ENCODE measurements at places on chromosomes 11 and 22.

GRCh38 chr22:29750559-29751538, 16.0 kb downstream of the ZMAT5 start:
- no peak for DNase-seq

DNA sequence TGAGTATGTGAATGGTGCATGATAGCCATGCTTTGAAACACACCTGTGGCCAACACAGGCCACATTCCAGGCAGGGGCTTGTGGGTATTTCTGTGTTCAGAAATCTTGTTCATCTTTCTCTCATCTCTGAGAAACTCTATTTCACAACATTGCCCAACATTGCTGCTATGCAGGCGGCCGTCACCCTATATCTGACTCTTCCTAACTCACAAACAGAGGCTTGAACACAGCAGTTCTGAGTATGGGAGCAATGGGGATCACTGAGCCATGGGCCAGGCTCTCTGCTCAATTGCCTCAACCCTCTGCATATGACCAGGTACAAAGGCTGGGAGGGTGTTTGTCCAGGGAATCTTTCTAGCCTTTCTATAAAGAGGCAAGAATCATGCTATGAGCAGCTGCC, 259.9 kb downstream of the BUD13 start:
- DNase-seq: no peak

- no peak for DNase-seq
These were observed 45.8 kb downstream of the RCN1 start for GRCh38 chr11:32136657-32137056.

- no peak for DNase-seq
These were observed 93.1 kb upstream of the SC5D start for GRCh38 chr11:121199516-121199915.

DNA sequence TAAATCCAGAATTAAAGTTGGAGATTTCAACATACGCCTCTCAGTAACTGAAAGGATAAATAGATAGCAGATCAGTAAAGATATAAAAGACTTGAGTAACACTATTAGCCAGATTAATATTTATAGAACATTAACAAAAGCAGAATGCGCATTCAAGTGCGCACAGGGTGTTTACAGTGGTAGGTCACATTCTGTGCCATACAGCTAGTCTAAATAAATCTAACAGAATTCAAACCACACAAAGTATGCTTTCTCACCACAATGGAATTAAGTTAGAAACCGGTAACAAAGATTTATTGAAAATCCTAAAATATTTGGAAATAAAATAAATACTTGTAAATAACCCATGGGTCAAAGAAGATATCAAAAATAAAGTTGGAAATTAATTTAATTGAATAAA, 341.0 kb downstream of the DYNC2H1 start:
- no peak for DNase-seq

- no peak for DNase-seq
These were observed 10.8 kb downstream of the SYT12 start for GRCh38 chr11:67033661-67034166.

- DNase-seq: no peak
These were observed 29.2 kb downstream of the METTL15 start for GRCh38 chr11:28137366-28137765.

DNA sequence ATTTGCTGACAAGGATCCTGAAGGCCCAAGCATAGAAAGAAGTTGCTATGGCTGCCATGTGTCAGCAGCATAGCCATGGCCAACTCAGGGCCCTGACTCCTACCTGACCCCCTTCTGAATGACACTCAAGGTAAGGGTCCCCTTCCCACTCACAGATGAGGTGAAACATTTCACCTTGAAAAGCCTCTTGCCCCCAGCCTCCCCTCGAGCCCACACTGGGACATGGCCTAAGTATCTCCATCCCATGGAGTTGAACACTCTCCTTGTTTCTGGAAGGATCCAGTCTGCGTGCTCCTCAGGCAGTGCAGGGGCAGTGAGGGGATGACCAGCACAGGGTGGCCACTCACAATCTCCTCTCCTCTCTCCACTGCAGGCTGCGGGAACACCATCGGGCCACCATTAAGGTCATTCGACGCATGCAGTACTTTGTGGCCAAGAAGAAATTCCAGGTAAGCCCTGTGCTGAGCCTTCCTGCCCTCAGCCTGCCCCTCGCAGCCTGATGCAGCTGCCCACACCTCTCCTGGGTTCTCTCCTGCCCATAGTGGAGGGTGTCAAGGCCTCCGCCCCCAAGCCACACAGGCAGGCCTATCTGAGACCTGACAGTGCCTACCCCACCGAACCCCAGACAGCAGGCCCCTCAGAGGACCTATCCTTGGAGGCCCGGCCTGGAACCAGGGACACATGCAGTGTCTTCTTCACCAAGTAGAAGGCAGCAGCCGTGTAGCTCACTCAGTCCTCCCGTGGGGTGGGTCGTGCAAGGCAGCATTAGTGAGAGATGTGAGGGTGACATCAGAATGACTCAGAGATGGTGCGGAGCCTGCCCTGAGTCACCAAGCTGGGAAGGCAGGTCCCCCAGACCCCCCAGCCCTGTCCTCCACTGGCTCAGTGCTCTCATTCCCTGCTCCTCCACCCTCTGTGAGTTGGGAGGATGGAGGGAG, 68.9 kb upstream of the KCNQ1OT1 start:
- no peak for DNase-seq

DNA sequence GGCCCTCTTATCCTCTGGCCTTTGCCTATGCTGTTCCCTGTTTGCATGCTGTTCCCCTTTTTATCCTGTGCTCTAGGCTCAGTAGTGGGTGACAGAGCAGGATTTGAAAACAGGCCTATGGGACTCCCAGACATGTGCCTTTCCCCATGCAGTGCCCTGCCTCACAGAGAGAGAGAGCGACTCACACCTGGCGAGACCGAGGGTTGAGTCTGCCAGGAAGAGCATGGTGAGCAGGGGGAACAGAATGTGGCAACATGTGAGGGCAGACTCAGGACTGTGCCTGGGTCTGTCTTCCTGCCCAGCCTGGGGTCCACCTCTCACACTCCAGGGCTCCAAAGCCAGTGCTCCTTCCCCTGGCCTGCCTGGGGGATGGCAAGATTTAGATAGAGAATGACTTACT, 75.0 kb downstream of the NFAM1 start:
- no peak for DNase-seq

DNA sequence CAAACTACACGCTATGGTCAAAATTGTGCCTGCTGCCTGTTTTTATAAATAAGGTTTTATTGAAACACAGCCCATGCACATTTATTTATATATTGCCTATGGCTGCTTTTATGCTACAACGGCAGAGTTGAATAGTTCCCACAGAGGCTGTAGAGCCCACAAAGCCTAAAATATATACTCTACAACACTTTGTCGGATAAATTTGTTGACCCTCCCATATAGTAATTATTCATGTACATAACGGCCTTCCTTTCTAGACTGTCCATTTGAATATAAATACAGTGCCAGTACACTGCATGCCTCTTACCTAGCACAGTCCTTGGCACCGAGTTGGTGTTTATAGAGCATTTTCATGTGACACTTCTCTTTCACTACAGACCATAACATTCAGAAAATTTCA, 314.0 kb downstream of the LRRC4C start:
- no peak for DNase-seq

DNA sequence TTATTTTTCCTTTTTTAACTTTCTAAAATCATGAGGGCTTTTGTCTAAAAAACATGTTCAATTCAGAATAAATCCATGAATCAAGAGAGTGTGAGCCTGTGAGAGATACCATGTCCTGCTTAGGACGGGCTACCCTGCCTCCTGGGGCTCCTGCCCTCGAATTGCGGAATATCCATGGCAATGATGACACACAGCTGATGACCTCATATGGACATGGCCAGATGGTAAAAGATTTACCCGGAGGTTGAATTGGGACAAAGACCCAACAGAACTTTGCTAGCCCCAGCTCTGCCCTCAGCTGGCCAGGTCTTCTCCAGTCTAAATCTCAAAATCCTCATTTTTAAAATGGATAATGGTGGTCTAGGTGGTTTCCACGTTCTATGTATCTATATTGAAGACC, 538.1 kb upstream of the API5 start:
- no peak for DNase-seq

GRCh38 chr22:34055525-34056200, 135.4 kb upstream of the LARGE1 start:
- DNase-seq: no peak

DNA sequence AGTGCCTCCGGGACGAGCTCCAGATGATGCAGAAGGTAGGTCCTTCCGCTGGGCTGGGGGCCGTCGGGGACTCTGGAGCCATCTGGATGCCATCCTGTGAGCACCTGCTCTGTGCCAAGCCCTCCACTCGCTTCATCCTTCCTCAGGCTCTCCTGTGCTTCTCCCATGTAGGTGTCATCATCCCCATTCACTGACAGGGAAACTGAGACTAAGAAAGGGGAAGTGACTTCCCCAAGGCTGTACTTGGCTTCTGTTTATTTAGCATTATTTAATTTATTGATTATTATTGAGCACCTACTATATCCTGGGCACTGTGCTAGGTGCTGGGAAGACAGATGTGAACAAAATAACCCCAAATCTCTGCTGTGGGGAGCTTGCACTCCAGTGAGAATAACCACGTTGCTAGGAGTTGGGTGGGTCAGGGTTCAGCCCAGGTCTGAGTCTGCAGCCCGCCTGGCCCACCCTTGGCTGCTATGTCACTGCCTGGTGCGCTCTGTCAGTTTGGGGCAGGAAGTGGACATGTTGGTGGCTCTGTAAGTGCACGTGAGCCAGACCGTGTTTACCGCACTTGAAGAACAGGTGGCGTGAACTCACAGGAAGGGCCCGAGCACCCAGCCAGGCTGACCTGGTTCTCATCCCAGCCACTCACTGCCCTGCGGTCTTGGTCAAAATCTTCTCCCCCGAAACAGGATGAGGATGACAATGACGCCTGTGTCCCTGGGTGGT, 35.9 kb upstream of the GCAT start:
- DNase-seq: no peak

DNA sequence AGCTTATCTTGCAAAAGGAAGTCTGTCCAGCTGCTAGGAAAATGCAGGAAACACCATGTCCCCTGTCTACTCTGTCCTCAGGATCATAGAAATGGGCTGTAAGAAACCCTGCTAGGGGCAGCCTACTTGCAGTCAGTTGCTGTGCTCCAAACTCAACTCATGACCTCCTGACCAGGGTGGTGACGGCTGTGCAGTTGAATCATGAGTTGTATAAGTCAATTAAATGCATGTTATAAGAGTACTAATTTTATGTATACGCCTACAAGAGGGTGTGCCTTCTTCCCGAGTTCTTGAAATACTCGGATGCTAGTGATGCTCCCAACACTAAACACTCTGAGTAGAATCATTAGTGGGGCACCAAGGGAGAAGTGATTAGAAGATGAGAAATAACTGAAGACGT, 776.4 kb downstream of the OPCML start:
- no peak for DNase-seq

DNA sequence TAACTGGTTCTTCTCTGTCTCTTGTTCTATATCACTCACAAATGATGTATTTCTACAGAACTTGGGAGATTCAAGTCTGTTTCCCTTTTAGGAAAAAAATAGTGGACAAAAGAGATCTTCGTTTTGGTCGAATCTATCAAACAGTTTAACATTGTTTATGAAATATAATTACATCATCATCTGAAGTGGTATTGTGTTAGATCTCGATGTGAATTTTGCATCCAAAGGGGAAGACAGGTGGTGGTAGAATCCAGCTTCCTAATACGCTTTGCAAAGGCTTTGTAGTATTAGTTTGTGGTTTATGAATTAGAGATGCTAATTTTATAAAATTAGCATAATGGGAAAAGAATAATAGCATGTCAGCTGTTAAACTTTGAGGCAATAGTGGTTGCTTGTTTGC, 3.4 kb downstream of the SIK2 start:
- no peak for DNase-seq

DNA sequence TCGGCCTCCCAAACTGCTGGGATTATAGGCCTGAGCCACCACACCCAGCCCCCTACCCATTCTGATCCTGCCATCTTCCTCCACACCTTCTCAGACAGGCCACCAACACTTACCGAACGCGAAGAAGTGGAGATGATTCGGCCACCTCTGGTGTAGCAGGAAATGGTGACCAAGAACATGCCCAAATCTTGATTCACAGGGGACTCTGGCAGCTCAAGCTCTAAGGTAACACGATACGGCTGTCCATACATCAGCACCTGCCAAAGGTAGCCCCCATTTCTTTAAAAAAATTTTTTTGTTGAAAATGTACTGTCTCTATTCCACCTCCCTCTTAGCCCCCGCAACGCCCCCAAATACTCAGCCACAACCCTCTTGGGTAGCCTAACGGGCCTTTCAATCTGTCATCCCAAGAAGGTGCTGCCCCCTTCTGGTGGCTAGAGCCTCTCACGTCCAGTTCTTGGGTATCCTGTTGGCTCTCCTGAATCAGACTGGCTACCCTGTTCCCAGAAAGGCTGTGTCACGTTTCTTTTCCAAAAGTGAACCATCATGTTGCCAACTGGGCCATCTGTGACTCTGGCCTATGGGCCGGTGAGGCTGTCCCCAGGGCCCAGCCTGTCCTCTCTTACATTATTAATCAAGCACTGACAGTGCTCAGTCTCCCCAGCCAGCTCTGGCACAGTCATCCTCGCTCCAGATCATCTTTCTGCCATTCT, 5.3 kb upstream of the LRRN4CL start:
- DNase-seq: peak; percentile 53

- DNase-seq: no peak
These were observed 19.4 kb upstream of the ACCSL start for GRCh38 chr11:44028401-44028800.

DNA sequence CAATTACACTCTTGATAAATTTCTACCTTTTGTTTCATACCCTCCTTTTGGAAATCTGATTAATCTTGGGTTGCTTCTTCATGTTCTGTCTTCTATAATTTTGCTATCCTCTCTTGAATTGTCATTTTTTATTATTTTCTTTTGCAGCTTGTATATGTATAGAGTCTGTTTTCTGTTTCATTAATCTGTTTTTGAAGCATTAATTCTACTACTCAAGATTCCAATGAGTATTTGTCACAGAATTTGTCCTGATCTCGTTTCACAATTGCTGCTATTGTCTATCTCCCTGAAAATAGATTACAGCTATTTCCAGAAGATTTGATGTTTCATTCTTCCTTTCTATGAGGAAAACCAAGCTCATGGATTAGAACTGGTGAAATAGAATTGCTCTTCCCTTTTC, 406.1 kb downstream of the DYNC2H1 start:
- DNase-seq: no peak

DNA sequence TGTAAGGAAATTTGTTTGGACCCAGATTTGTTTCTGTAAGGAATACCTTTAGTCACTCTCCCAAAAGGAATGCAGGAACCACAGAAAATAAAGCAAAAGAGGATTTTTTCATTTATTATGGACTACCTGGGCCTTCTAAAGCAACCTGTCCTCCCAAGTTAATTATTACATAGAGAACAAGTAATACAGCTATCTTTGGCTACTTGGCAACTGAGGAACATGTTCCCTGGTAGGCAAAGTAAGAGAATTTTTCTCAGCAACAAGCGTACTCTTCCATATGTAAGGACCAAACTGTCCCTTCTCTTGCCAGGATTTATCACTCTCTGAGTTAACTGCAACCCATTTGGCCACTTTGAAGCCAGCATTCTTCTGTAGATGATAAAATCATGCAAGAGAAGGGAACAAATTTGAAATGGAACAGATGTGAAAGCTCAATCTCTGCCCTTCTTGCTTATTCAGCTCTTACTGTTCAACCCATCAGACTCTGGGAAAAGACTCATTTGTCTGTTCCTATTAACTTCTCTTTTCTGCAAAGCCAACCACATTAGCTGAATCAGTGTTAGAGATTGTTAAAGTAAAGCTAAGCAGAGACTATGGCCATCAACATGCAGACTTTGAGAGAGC, 190.2 kb downstream of the SWAP70 start:
- DNase-seq: no peak

- no peak for DNase-seq
These were observed 630 bp downstream of the CD5 start for GRCh38 chr11:61102667-61103571.

- no peak for DNase-seq
These were observed 46.9 kb upstream of the OR4B1 start for GRCh38 chr11:48169717-48170116.

GRCh38 chr22:45762545-45763235, 91.1 kb downstream of the ATXN10 start:
- no peak for DNase-seq

Data from amygdala (tissue), 56 donors.